ENCODE measurements at places on chromosomes 6 and 20.

DNA sequence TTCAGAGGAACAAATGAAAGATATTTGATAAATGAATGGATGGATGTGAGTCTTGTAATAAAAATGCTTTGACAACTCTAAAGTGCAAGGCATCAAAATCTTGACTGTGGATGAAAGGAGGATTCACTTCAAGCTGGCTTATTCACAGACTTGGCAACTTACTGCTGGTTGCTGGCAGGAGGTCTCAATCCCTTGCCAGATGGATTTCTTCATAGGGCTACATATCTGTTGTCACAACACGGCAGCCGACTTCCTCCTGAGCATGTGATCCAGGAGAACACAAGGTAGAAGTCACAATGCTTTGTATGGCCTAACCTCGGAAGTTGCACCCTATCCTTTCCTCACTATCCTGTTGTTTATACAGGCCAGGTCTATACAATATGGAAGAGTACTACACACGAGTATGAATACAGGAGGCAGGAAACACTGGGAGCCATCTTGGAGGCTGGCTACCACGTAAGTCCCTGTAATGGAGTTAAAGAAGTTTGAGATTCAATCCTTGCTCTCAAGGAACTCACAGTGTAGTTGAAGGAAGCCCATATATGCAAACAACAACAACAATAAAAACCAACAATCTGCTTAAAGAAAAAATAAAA, 97.9 kb downstream of the ID4 start:
- no peak for DNase-seq

- DNase-seq: peak; percentile 74
Measured at GRCh38 chr20:1423625-1424106, 30.8 kb upstream of the FKBP1A start.

GRCh38 chr6:36126553-36127458, 3.5 kb upstream of the MAPK13 start:
- DNase-seq: peak; percentile 9

GRCh38 chr6:167840526-167841179, 13.9 kb downstream of the AFDN start:
- no peak for DNase-seq

DNA sequence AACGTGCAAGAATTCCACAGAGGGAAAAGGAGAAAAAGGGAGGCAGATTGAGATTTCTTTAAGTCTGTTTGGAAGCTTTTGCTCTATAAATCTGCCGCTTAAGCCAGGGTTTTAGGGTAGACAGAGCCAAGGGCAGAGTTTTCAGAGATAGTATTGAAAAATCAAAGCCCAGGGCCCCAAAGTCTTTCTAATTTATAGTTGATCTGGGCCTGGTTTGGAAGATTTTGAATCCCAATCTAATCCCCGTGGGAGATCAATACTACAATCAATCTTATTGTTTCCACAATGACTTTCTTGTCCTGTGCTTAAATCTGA, 3.3 kb downstream of the BMP2 start:
- no peak for DNase-seq

GRCh38 chr6:87282743-87283142, 39.6 kb upstream of the SMIM8 start:
- DNase-seq: no peak

GRCh38 chr6:162670345-162670744, 57.2 kb downstream of the PRKN start:
- DNase-seq: no peak

- DNase-seq: peak; percentile 46
Measured at GRCh38 chr20:44516491-44516890, 5.4 kb downstream of the SERINC3 start.

GRCh38 chr6:90534337-90535025, 52.4 kb downstream of the MAP3K7 start:
- no peak for DNase-seq

DNA sequence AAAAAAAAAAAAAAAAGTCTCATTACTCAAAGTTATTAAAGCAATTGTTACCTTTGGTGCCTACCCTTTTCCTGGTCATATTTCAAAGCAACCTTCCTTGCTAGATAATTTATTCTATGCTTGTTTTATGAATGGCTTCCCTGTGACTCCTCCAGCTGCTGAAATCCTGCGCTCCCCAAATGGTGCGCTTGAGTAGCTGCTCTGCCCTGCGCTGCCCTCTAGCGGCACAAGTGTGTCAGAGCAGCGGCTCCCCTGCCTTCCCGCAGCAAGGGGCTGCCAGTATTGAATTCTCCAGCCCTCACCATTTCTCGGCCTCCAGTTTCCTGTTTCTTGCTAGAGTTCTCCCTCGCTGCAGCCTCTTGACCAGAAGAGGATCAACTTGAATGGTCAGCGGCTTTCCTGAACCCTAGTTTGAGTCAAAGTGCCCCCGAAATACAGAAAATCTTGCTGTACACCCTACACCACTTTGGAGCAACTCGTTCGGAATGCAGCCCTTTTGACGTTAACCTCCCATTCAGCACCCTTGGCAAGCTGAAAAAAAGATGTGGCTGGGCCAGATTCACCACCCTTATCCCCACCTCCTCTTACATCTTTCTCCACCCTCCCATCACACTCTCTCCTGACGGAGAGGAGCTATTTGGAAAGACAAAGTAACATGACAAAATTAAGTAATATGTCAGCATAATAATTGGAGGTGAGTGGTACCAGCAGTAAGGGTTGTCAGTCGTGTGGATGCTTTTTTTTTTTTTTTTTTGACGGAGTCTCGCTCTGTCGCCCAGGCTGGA, 60.4 kb upstream of the KLHL31 start:
- peak; percentile 90 for DNase-seq

GRCh38 chr6:7035837-7036249, 71.9 kb upstream of the RREB1 start:
- DNase-seq: no peak

- DNase-seq: no peak
Measured at GRCh38 chr6:28489366-28490204, 26.0 kb downstream of the GPX6 start.

GRCh38 chr6:30684386-30685156, 1.9 kb downstream of the PPP1R18 start:
- no peak for DNase-seq

DNA sequence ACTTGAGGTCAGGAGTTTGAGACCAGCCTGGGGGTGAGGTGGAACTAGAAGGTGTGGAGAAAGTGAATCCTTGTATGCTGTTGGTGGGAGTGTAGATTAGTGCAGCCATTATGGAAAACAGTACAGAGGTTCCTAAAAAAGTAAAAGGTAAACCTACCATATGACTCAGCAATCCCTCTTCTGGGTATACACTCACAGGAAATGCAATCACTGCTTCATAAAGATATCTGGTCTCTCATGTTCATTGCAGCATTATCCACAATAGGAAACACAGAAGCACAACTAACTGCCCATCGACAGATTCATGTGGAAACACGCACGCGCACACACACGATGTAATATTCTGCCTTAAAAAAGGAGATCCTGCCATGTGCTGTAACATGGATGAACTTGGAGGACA, 66.7 kb downstream of the CDC5L start:
- DNase-seq: no peak

- peak; percentile 7 for DNase-seq
Measured at GRCh38 chr20:54668271-54669039, 193.1 kb downstream of the DOK5 start.

Measured in WERI-Rb-1 (cell line).